ENCODE measurements at places on chromosomes 11 and 22.

GRCh38 chr11:70129051-70129592, 51.0 kb downstream of the ANO1 start:
- DNase-seq = no peak

DNA sequence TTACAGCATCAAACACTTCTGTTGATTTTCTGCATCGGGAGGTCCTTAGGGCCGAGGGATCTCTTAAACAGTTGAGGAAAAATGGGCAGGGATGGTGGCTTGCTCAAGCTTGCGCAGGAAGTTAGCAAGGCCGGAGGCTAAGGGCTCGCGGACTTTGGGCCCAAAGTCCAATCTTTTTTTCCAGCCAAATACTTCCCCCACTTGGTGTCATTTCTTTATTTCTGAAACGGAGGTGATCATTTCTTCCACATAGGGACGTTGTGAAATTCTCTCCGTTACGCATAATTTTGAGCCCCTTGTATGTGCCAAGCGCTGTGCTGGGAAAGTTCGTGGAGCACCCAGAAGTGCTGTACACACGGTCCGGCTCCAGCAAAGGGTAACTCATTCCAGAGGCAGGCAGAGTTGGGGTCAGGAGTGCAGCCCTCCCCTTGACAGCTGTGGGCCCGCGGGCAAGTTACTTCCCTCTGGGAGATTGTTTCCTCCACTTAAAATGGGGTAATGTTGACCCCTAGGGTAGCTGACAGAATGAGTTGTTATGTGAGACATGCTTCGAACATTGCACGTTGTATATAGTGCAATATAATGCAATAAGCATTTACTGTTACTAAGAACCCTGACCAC, 809 bp downstream of the MIEF1 start:
- no peak for DNase-seq

DNA sequence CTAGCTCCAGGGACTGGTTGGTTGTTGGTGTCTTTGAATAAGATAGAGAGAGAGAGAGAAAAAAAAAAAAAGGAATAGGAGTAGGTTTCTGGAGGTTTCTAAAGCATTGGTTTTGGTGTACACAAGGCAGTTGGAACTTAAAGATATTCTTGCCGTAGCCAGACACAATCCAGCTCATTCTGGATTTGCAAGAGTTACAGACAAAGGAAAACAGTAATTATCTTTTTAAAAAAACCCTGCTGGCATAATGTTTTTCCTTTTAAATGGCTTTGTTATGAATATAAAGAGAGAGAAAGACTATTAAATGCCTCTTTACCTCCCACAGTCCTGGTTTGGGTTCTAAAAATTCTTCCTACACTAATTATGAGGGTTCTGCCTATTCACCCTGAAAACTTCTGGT, 120.4 kb upstream of the RAG2 start:
- no peak for DNase-seq

DNA sequence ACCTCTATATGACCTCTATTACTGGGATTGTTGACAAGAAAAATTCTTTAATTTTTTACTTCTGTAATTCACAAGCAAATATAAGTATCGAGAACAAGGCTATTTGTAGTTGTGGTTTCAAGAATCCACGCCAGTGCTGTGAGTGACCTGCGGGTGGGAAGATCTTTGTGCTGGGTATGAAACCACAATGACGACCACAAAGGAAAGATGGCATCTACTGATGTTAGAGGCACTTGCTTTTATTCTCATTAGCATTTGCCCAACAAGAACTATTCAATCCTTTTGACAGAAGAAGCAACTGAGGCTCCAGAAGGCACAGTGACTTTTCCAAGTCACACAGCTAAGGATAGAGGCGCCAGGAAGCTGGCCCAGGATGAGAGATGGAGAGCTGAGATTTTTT, 1054.9 kb downstream of the TBC1D22A start:
- DNase-seq = no peak

DNA sequence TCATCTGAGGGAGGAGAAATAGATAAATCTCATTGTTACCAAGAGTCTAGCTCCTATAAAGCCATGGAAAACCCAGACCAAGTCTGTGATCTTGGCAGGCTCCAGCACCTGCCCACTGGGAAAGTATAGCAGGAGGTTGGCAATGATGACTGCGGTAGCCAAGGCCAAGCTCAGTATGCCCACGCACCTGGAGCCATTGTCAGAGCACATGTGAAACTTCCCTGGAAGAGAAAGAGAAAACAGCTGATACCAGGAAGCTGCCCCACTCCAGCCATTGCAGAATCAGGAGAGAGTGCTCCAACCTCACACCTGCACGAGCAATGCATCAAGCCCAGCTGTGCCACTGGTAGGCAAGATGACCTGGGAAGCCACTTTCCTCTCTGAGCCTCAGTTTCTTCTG, 62.2 kb upstream of the HEPHL1 start:
- DNase-seq = no peak

GRCh38 chr11:111097191-111097590, 148.3 kb upstream of the POU2AF2 start:
- no peak for DNase-seq

DNA sequence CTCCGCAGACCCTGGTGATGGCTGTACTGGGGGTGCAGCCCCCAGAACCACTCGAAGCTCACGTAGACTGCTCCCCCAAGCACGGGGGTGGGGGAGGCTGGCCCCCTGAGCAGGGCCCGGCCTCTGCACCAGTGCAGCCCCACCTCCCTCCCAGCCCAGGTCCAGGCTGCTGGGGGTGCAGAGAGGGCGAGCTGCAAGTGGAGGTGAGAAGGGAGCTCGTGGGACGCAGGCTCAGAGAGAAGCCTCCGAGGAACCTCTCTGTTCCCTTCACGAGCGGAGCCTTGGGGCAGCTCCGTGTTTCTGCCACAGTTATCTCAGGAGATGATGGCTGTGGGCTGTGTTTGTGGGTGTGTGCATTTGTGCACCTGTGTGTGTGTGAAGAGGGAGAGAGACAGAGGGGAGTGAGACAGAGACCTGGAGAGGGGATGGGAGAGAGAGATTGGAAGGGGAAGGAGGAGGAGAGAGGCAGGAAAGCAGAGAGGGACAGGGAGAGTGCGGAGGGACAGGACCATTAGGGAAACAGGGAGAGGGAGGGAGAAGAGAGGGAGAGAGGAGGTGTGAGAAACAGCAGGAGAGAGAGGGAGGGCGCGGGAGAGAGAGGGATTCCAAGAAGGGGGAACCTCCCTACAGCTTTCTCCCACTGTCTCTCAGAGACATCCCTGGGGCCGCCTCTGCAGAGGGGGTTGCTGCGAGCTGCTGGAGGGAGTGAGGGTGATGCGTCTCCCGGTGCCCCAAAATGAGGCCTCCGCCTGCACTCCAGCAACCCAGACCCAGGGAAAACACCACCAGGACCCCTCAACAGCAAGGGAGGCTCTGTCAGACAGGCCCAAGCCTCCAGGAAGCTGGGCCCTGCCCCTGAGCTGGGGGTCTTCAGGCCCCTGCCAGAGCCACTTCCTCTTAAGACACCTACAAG, 1488.6 kb downstream of the BRD1 start:
- no peak for DNase-seq
